GM12864 (cell line): ENCODE measurements at places on chromosomes 1 and 21.

DNA sequence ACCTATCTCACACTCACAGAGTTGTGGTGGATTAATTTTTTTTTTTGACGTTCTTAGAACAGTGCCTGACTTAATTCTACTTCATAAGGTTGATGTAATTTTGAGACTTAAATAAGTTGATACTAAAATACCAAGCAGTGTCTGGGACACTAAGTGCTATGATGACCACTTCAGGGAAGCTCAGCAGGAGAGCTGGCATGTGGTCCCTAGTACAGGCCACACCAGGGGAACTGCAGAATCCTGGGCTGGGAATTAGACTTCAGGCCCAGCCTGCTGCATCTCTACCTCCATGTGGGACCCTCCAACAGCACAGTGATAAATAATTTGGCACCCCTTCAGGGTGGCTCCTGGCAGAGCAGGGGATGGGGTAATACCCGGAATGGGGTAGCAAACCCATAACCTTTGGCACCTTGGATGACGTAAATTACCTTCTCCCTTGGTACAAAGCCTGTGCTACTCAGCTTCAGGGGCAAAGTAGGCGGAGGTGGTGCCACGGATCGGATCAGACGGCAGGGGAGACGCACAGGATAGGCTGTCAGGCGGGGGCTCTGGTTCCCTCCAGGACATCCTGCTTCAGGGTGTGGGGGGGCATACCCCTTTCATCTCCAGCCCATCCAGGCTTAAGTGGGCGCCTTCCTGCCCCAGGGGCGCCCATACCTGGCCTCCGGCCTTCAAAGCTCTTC is 4.8 kb downstream of the MFSD2A start:
- DNase-seq = no peak

GRCh38 chr1:166884040-166884642 is 8.1 kb upstream of the TADA1 start:
- DNase-seq = no peak

- no peak for DNase-seq
Observed at GRCh38 chr1:7441143-7441841, 329.8 kb upstream of the VAMP3 start.

- no peak for DNase-seq
Observed at GRCh38 chr1:67919274-67920072, 86.2 kb upstream of the GNG12 start.

DNA sequence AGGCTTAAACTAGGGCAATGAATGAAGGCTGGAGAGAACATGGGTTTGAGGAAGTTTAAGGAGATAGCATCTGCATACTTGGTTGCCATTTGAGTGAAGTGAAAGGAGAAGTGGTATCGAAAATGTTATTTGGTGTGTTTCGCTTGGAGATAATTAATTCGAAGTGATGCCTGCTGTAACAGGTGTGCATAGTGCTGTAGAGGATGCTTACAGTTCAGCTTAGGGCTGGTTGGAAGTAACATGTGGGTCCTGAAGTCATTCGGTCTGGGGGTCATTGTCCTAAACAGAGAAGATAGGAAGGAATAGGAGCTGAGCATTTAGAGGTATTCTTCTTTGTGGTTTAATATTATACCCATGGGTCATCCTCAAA is 301 bp upstream of the NUDT17 start:
- DNase-seq = peak; percentile 70

GRCh38 chr1:23911921-23912320 is 1.2 kb downstream of the CNR2 start:
- DNase-seq = no peak

DNA sequence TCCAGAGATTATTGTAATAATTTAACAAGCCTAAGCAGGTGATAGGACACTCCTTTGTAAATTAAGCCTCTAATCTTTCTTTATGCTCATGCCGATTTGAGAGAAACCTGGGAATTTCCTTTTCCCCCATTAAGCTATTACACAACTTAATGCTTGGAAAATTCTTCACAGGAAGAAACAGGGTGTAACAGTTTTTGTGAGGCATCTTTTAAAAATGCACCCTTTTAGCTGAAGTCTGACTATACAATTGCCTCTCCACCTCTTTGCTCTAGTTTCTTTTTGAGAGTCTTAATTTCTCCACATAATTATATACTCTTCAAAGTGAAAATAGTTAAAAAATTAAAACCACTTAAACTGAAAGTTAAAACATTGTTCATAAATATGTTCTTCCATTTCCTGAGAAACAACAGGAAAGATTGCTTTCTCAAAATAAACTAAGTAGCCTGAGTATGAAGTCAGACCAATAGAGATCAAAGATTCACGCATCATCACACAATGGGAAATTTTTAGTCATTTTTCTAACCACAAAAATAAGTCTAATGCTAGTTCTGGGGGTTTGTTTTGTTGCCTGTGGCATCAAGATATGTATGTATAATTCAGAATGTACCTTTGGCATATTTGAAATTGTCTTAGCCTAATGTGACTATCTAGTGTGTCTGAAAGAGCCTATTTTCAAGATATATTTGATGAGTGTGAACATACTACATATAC is 34.7 kb downstream of the LRRC8D start:
- peak; percentile 24 for DNase-seq

DNA sequence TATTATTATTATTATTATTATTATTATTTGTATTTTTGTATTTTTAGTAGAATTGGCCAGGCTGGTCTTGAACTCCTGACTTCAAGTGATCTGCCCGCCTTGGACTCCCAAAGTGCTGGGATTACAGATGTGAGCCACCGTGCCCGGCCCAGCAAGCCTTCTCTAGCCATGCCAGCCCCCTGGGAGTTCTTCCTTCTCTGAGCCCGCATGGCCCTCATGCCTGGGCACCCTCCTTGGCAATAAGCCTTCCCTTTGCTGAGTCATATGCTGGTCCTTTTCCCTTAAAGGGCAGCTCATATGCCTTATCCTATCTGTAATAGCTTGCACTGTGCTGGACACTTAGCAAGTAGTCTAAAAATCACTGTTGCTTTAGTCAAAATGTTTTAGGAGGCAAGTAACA is 8.5 kb upstream of the NBL1 start:
- DNase-seq = no peak

DNA sequence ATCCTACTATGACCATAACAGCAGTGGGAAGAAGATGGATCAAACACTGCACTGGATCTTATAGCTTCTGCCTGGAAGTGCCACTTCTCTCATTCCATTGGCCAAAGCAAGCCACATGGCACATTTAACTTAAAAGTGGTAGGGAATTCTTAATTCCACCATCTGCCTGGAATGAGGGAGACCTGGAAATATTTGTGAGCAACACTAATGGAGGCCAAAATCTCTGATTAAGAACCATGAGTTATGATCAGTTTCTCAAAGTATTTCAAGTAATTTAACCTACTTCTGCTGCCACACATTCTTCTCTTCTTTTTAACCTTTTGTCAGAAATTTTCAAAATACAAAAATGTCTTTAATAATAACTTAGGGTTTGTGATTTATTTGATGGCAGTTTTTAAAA is 154.0 kb upstream of the C1orf87 start:
- no peak for DNase-seq

DNA sequence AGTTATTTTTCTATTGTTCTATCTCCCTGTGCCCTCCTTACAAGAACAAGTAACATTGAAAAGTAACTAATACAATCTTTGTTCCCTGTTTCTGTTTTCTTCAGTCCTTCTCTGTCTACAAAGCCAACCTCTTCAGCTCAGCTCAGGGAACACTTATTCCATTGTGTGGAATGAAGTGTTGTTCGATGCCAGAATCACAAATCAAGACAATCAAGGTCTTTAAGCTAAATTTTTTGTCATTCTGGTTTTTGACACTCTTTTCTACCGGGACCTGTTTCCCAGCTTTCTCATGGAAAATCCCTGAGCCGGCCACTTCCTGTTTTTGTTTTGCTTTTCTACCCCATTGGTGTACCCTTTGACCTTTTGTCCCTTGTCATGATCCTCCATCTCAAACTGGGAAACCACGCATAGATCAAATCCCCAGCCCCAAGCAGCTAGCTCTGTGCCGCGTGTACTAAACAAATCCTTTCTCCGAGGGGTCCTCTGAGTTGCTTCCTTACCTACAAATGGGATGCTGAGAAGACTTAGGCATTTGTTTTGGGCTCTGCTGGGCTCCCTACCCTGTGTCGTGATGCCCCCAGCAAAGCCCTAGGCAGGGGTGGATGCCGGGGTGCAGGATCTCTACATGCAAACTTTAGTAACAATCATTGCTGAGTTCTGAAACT is 141.8 kb downstream of the TOMM20 start:
- no peak for DNase-seq

DNA sequence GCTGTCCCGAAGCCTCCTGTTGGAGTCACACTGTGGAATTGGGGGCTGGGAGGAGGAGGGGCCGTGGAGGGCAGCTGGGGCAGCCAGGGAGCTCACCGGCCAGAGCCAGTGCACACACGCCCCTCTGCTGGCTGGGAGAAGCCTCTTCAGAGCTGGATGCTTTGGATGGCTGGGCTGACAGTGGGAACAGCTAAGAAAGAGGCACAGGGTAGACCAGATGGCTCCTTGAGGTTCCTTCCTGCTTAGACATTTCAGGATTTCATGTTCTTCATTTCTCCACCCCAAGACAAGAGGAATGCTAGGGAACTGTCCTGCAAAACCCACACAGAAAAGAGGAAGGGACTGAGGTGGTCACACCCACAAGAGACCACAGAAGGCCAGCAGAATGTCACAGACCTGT is 254.8 kb upstream of the VAMP3 start:
- DNase-seq = no peak

DNA sequence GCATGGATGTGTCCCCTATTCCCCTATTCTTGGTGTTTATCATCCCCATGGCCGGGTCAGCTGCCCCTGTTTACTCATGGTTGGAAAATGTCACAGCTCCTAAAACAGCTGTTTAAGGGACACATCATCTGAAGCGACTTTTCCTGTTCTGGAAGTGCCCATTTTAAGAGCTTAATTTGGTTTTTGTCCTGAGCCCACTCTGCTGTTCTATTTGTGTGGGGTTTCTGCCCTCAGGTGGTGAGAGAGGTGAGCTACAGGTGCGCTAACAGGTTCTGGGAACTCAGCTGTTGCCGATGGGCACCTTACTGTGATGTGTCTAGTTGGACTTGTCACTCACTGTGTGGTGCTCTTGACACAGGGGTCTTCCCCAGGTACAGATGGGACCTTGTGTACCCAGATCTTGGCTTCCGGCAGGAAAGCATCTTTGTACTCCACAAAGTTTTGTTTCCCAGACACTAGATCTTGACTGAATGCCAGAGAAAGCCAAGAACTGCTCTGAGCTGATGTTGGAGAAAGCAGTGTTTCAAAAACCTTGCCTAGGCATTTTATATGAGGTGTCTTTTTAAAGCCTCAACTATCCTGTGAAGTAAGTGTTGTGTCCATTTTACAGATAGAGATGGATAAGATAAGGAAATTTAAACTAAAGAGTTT is 59.0 kb upstream of the CD1D start:
- no peak for DNase-seq

- no peak for DNase-seq
Observed at GRCh38 chr1:177600321-177600720, 369.5 kb downstream of the SEC16B start.

- no peak for DNase-seq
Observed at GRCh38 chr1:86318436-86318835, 77.7 kb downstream of the ODF2L start.

DNA sequence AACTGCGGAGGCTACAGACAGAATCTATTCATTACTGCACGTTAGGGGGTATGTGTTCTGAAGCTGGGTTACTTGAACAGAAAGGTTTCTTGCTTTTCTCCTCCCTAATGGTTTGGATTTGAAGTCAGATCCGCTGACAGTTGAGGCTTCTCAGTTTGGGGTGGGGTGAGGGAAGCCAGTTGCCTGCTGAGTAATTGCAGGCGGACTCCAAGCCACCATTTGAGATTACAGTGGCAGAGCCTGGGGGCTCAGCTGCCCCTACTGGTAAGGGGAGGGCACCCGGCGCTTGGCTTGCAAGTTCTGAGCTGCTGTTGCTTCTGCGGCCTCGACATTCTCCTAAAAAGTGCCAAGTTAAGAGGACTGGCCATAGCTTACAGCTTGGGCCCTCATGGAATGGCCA is 2.0 kb downstream of the GRHL3 start:
- DNase-seq = no peak
